HAP-1 (cell line): ENCODE measurements at places on chromosomes 5 and 9.
A peak's percentile ranks its signal among the peaks of the same experiment; 100 is the strongest.

GRCh38 chr5:62341783-62342475, 35.9 kb downstream of the KIF2A start:
- no peak for DNase-seq

- DNase-seq, result no peak
These were observed 4.7 kb upstream of the COL27A1 start for GRCh38 chr9:114150608-114151007.

DNA sequence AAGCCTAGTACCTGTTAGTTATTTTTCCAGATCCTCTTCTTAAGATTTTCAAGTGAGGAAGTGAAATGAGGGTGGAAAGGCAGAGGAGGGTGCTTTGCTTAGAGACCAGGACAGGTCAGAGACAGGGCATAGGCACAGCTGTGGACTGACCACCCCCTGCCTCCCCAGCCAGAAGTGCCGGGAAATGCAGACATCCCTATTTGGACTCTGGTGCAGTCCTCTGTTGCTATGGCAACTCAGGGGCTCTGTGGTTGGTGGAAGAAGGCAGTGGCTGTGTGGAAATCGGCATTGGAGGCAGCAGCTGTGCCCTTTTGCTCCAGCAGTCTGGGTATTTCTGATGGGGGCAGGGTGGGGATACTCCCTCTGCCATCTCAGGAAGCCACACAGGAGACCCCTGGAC, 43.3 kb upstream of the NDFIP1 start:
- DNase-seq, result peak; percentile 22

- no peak for DNase-seq
These were observed 46.4 kb upstream of the ZNF462 start for GRCh38 chr9:106816524-106816923.

DNA sequence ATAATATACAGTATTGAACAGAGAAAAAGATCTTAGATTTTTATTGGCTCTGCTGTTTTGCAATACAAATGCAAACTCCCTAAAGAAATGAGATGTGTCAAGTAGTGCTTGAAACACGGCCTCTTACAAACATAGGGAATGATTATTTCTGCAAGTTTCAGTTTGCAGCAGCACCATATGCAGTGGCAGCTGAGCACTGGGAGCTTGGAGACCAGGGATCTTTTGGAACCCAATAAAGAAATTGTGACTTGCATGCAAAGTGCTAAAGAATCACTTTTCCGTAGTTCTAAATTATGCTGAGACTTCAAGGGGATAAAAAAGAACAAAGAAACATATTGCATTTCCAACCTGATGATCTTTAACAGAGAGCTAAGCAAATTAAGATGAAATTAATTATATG, 674.6 kb upstream of the ZNF608 start:
- no peak for DNase-seq

- no peak for DNase-seq
These were observed 8.2 kb downstream of the PHYKPL start for GRCh38 chr5:178224403-178224802.
